Spinal cord (tissue), 10 donors: ENCODE measurements at places on chromosomes 16 and 17. TPM values are rescaled to one million over a fixed set of nuclear protein-coding genes. Genes with fewer than 3 reads are reported as not detected.

The TMC8 gene
- 5.6 TPM for polyA plus RNA-seq

The NPIPA2 gene
- polyA plus RNA-seq = 6.9 TPM

The SBK1 gene
- 107 TPM for polyA plus RNA-seq

The SGCA gene
- polyA plus RNA-seq = 3.0 TPM

The MYOCD gene
- polyA plus RNA-seq = 0.40 TPM

The RTN4RL1 gene
- polyA plus RNA-seq = 8.0 TPM

The SLC12A3 gene
- 0.11 TPM for polyA plus RNA-seq

The CLTC gene
- 274 TPM for polyA plus RNA-seq

The G6PC1 gene
- 0.05 TPM for polyA plus RNA-seq

The PRR29 gene
- 17.7 TPM for polyA plus RNA-seq

The OTOP3 gene
- not detected for polyA plus RNA-seq

The KIF18B gene
- polyA plus RNA-seq = 7.0 TPM

The SLC47A1 gene
- 42.2 TPM for polyA plus RNA-seq

The SLC43A2 gene
- 40.0 TPM for polyA plus RNA-seq

The CCL15 gene
- 0.23 TPM for polyA plus RNA-seq

The CMTM3 gene
- polyA plus RNA-seq = 41.0 TPM

The BPTF gene
- polyA plus RNA-seq = 103 TPM

The HOXB1 gene
- 0.16 TPM for polyA plus RNA-seq

The CACNG3 gene
- 18.3 TPM for polyA plus RNA-seq

The CIITA gene
- polyA plus RNA-seq = 1.2 TPM

The CCL11 gene
- polyA plus RNA-seq = not detected

The FA2H gene
- 21.4 TPM for polyA plus RNA-seq

The ZP2 gene
- polyA plus RNA-seq = not detected
